ENCODE measurements at places on chromosomes 3 and 15.
A peak's percentile ranks its signal among the peaks of the same experiment; 100 is the strongest.

DNA sequence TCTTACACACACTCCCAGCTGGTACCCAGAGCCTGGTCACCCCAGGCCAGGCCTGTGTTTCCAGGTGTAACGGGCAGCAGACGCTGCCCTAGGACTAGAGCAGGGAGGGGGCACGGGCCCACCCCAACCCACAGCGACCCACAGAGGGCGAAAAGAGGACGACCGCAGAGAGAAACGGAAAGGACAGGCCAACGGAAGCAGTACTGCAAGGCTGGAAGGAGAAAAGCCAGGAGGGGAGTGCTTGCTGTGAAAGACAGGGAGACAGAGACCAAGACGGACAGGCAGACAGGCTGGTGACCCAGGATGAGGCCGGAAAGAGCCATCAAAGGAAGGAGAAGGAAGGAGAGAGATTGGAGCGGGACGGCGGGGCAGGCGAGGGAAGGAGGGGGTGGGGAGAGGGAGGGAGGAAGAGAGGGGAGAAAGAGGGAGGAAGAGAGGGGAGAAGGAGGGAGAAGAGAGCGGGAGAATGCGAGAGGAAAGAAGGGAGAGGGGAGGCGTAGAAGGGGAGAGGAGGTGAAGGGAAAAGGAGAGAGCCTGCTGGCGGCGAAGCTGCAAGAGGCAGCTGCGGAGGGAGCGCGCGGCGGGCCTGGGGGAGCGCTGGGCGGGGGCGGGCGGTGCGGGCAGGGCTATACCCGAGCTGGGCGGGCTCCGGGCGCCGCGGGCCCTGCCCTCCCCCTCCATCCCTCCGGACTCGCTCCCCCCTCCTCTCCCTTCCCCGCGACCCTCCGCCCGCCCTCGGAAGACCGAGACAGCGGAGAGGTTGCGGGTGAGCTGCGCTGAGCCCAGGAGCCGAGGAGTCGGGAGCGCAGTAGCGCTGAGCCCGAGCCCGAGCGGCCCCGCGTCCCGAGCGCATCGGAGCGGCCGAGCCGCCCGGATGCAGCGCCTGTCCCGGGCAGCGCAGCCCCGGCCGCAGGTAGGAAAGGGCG is at the start of gene SLC6A1:
TSS of gene SLC6A1 (plus strand) at position 732 of the 926 bp plus-strand sequence. CDS start 24,464 bp downstream, outside the sequence.
- no peak for DNase-seq

DNA sequence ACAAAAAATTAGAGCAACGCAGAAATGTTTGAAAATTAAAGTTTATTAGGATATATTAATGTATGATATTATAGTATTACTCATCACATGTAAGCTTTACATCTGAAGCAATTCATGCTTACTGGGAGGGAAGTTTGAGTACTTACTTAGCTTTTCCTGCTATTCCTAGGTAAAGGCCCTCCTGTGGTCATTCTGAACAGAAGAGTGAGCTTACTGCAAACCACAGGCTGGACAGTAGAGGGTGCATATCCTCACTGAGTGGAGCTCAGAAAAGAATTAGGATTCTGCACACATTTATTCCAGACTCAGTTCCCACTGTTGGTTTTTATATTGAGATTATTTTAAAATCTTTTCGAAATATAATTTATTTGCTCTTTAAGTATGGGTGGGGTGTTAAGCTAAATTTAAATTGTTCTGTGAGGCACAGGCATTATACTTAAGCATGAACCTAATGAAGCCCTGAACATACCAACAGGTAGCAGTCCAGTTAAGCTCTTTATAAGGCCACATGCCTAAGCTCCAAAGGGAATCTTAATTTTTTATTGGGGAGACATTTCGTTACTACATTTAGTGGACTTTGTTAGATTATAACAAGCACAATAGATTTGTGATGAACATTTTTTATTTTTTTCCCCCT is 10.2 kb downstream of the MRPS22 start:
- DNase-seq: peak; percentile 79

DNA sequence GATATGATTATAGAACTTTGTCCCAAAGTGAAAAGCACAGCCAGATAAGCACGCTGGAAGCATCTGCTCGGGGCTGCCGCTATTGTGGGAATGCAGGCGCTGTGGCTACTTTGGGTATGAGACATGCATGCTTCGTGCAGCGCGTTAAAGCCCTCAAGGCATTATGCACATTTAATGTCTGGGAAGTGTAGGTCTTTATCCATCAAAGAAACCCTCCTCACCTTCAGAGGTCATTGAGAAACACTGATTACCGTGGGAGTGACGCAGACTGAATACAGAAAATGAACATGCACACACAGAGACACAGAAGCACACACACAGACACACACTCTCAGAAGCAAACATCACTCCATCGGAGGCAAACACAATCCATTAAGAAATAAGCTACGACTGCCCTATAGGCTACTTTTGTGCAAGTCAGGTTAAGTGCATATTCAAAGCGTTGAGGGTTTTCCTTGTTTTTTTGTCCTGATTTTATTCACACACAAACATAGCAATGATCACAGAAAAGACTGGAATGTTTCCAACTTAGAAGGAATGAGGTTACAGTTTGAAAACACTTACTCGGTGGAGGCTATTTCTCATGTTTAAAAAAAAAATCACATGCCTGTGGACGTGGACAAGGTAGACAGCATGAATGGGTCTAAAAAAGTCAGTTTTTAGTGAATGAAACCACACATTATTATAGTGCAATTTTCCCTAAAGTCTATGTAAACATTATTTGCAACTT is 68.5 kb downstream of the PLCH1 start:
- peak; percentile 63 for DNase-seq

- DNase-seq: no peak
Measured at GRCh38 chr15:91291673-91292072, 191.6 kb downstream of the SV2B start.

DNA sequence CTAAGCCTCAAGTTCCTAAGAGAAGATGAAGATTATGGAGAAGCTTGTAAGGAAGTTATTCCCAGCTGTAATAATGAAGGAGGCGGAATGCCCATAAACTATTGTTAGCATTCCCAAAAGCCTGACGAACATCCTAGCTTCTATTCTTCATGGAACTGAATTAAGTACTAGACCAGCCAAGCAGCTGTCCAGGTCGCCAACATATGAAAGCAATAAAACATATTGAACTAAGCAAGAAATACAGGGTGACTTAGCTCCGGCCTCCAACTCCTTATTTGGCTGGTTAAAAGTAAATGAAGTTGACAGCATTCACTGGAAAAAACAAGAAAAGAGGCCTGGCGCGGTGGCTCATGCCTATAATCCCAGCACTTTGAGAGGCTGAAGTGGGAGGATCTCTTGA is 174.0 kb upstream of the TPM1 start:
- DNase-seq: peak; percentile 14

GRCh38 chr3:21274079-21274571 is 476.9 kb downstream of the ZNF385D start:
- DNase-seq: no peak

DNA sequence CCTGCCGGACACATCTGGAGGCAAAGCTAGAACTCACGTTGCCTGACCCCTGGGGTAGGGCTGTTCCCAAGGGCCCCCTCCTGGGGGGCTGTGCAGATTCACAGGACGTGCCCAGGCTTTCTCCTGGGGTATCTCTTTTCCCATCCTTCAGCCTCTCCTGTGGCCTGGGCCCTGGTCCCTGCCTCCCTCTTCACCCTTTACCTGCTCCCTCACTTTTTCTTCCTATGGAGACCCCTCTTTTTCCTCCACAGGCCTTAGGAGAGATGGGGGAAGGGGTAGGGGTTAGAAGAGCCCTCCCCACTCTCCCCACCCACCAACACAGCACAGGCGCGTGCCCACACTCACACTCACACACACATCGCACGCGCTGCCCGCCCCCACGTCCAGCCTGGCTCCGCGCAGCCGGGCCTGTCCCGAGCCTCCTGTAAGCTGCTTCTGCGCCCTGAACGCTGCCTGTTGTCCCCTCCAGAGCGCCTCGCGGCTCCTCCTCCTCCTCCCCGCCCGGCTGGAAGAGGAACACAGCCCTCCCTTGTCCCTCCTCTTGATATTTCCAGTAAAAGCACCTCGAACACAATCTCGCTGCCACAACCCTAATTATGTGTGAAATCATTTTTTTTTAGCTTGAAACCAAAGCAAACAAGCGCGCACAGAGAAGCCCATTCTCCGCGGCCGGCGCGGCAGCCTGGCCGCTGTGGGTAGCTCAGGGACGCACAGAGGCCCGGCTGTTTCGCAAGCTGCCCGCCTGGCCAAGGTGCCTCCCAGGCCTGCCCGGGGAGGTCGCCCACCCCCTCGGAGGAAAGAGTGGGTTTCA is 33.9 kb upstream of the ACAN start:
- DNase-seq: no peak

- DNase-seq: no peak
Measured at GRCh38 chr3:39176025-39176714, 16.2 kb downstream of the XIRP1 start.

- no peak for DNase-seq
Measured at GRCh38 chr3:164577667-164578210, 500.6 kb downstream of the SI start.

DNA sequence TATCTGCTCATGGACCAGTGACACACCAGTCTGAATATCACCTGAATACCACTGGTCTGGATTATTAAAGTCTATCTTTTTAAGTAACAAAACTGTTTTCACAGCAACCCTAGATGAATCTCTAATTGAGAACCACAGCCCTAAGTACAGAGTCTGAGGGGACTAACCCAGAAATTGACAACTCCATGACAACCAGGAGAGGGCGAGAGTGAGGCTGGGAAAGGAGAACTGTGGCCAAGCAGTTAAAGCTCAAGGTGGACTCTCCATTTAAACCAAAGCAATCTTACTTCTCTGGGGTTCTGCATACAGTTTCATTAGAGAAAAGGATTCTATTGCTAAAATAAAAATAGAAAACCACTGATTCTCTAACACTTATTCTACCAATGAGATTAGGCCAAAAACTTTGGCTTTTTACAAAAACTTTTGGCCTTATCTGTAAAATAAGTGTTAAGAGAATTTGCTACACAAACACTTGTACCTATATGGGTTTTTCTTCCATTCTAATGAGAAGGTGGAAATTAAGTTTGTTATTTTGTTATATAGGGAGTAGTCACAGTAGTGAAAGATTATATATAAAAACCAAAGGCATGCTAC is 11.4 kb downstream of the NEK10 start:
- peak; percentile 53 for DNase-seq

- no peak for DNase-seq
Measured at GRCh38 chr3:171835116-171835515, 8.0 kb upstream of the TMEM212 start.

All from HFFc6 (cell line).